H4 (cell line): ENCODE measurements at places on chromosomes 11 and 22. TPM values are rescaled to one million over a fixed set of nuclear protein-coding genes. Genes with fewer than 3 reads are reported as not detected.

Gene CRYBA4
- not detected in 2 replicates for total RNA-seq

Gene DNAJB7
- total RNA-seq = not detected in 2 replicates

Gene ESAM
- 0.33 TPM in 1 of 2 replicates, not detected in the other for total RNA-seq

Gene RAB38
- total RNA-seq = 1.6 and 2.2 TPM in 2 replicates

Gene INPP5J
- 0.45 and 0.79 TPM in 2 replicates for total RNA-seq

Gene OR4C6
- 0.21 TPM in 1 of 2 replicates, not detected in the other for total RNA-seq
